ENCODE measurements at places on chromosomes 13 and 19.

GRCh38 chr19:51489113-51489512 is 10.8 kb downstream of the CEACAM18 start:
- DNase-seq, result no peak

DNA sequence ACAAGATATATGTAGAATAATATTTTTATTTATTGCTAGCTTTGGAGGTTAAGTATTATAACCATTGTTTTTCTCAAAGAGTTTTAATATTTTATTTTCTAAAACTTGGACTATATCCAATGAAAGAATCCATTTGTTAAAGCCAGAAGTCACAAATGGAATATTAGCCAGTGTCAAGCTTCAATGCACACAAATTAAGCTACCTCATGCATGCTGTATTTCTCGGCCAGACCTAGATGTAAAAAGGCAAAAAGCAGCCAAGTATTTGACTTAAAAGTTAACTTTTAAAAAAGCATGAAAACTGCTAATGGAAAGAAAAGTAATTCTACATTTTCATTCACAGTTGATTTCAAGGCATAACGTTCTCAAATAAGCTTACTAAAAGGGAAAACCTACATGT is 160.0 kb upstream of the ATXN8OS start:
- no peak for DNase-seq

GRCh38 chr13:106145997-106146864 is 389.2 kb downstream of the EFNB2 start:
- no peak for DNase-seq

DNA sequence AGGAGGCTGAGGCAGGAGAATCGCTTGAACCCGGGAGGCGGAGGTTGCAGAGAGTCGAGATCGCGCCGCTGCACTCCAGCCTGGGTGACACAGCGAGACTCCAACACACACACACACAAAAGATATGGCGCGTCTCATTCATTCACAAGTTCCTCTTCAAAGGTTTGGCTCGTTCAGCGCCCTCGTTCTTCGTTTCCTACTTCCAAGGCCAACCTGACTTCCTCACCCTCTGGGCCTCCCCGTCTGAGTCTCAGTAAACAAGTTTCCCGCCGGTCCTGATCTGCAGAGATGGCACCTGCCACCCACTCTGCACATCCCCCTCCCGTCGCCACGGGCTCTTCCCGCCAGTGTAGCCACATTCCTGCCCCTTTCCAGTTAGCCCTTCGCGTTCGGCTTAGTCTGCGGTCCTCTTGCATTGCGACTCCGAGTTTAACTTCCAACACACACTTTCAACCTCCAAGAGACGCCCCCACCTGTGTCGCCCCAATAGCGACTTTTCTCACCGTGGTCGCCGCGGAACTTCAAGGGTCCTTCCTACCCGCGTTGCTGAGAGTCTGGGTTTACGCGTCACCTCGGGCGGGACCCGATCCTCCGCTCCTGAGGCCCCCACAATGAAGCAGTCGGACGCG is 1.3 kb upstream of the BSG start:
- DNase-seq, result peak; percentile 60

DNA sequence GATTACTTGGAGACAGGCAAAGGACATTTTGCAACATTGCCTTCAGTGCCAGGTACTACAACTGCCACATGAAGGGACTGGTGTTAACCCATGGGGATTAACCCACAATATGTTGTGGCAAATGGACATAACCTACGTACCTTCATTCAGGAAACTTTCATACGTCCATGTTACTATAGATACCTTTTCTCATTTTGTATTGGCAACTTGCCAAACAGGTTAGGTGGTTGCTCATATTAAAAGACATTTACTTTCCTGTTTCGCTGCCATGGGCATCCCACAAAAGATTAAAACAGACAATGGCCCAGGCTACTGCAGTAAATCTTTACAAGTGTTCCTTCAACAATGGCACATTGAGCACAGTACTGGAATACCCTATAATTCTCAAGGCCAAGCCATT is 925.3 kb downstream of the SLITRK6 start:
- DNase-seq, result no peak

GRCh38 chr13:113931841-113932459 is 41.9 kb downstream of the C13orf46 start:
- no peak for DNase-seq

DNA sequence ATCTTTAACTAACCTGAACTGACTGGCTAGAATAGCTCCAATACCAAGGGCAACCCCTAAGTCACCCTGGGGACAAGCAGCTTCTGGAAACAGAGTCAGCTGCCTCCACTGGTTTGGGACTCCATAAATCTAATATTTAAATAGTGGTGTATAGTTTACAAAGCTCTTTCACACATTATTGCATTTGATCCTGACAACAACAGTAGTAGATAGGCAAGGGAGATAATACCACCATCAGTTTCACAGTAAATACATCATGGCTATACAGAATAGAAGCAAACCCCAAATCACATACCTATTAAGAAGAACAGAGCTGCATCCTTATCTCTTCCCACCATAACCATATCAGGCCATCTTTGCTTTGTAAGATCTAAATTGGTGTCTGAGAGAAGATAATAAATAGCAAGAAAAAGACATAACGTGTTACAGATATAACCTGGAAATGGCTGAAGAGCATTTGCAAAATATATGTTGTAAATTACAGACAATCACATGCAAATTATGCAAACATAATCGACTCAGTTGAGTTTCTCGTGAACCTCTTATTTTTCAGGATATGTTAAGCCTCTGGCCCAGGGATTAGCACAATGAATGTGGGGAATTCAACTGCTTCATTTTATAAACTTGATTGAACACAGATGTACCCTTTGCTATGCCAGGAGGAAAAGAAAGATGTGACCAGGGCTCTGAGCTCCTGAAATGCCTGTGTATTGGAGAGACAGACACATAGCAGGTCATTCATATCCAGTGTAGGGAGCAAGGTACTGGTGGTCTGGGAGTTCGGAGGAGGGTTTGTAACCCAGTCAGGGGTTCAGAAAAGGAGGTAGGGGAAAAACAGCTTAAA is 142.5 kb downstream of the SLC7A1 start:
- DNase-seq, result no peak

DNA sequence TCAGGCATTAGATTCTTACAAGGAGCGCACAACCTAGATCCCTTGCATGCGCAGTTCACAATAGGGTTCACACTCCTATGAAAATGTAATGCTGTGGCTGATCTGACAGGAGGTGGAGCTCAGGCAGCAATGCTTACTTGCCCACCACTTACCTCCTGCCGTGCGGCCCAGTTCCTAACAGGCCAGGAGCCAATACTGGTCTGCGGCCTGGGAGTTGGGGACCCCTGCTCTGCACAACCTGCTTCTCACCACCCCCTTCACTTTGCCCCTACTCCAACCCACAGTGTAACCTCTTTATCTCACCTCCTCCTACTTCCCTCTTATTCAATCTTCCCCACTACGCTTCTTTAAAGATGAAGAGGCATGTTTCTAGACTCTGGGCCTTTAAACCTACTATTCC is 240.2 kb downstream of the RGCC start:
- DNase-seq, result no peak

DNA sequence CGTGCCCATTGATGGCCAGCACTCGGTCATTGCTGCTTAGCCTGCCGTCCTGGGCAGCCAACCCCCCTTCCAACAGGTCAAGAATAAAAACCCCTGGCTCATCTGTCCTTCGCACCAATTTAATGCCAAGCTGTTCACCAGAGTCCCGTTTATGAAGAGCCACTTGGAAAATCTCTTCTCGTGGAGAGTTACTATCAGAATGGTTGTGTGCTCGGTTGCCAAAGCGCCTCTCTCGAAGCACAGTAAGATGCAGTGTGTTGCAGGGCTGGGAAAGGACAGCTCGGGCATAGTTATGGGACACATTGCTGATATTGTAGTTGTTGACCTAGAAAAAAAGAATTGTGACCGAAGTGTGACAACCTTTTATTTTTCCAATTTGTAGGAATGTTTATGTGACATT is 57.9 kb downstream of the LNX2 start:
- no peak for DNase-seq

- no peak for DNase-seq
Measured at GRCh38 chr13:98549728-98550317, 27.1 kb downstream of the STK24 start.

- peak; percentile 89 for DNase-seq
Measured at GRCh38 chr19:18224525-18225354, 1.5 kb downstream of the PDE4C start.

DNA sequence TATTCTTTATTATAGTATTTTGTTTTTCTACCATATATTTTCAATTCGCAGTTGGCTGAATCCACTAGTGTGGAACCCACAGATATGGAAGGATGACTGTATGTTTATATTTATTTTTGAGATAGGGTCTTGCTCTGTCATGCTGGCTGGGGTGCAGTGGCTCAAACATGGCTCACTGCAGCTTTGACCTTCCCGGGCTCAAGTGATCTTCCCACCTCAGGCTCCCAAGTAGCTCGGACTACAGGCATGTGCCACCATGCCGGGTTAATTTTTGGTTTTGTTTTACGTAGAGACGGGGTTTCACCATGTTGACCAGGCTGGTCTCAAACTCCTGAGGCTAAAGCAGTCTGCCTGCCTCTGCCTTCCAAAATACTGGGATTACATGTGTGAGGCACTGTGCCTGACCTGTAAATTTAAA is 9.6 kb downstream of the SLC35E1 start:
- DNase-seq, result no peak

GRCh38 chr13:25166306-25166705 is 5.8 kb downstream of the AMER2 start:
- no peak for DNase-seq

DNA sequence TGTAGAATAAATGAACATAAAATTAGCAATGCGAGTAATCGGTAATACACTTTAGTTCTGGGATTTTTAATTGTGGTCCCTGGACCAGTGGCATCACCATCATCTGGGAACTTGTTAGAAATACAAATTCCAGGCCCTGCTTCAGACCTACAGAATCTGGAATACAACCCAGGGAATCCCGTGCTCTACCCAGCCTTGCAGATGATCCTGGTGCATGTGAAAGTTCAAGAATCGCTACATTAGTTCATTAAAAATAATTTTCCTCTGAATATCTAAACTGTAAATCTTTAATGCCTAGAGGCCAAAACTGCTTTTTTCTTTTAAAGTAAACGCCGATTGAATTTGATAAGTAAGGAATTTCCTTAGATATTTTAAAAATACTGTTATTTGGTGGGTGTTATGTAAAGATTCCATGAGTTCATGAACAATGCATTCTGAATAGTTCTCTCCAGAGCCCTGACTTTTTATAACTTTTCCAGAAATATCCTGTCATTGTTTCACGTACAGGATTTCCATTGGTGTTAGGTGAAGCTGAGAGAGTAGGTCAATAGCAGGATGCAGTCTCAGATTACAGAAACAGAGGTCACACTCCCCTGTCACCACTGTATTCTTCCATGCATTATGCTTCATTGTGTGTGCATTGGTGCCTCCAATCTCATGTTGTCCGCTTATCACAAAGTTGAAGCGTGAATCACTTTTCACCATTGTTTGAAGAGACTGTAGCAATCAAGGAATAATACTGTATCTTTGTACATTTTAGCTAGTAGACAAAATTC is 596.5 kb upstream of the KLF12 start:
- no peak for DNase-seq

- peak; percentile 61 for DNase-seq
Measured at GRCh38 chr13:77325371-77325980, 1.4 kb downstream of the MYCBP2 start.

DNA sequence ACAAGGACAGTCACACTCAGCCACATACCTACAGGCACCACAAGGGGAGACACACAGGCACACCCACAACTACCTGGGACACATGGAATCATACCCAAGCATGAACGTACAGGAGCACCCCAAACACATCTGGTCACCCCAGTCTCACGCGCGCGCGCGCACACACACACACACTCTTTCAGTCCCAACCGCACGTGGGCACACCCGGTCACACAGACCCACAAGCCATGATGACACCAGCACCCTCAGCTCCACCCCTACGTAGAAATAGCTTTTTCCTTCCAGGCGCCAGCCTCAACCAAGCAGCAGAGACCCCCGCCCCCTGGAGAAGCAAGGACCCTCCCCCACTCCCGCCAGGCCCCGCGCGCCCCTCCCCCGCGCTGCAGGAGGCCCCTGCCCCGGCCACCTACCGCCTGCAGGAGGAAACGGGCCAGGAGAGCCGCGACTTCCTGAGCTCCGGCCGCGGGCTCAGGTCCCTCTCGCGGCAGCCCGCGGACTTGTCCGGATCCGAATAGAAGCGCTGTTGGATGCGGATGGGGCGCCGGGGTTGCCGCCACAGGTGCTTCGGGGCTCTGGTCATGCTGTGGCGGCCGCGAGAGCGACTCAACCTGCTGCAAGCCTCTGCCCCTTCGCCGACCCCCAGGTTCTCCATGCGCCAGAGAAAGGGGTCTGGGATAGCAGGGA is 6.4 kb upstream of the PDE4C start:
- DNase-seq, result peak; percentile 31

GRCh38 chr13:113013303-113013702 is 44.3 kb downstream of the MCF2L start:
- DNase-seq, result peak; percentile 75

GRCh38 chr19:17527326-17527725 is 15.9 kb downstream of the PGLS start:
- no peak for DNase-seq

DNA sequence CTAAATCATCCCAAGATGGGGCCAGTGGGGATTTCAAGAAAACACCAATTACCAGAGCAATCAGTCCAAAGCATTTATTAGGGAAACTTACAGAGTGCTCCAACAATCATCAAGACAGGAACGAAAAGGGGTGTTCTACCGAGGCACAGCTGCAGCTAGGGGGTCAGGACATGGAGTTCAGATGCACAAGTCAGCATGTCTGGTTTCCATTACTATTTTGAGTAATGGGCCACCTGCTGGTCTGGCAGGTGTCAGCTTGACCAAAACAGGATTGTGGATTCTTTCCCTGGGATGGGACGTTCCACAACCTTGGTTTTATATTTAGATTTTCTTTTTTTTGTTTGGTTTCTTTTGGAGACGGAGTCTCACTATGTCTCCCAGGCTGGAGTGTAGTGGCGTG is 3.9 kb upstream of the UBL5 start:
- DNase-seq, result no peak

DNA sequence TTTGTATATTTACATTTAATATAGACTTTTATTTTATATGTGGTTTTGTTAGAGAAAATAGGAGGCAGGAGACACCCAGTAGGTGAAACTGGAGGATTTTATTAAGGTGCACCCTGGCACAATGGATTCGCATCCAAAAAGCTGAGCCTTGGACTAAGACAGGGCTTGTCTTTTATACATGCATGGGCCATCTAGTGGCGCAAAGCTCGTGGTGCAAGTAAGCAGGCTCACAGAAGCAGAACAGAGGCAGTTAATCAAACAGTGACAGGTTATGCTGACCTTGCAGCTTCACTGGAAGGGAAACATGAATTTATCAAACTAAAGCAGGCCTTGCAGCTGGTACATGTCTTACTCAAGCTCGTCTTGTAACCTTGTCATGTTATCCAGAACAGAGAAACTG is 58.8 kb upstream of the ZNF681 start:
- DNase-seq, result no peak

- DNase-seq, result no peak
Measured at GRCh38 chr13:54018485-54018884, 989.9 kb downstream of the OLFM4 start.

- peak; percentile 60 for DNase-seq
Measured at GRCh38 chr19:3129112-3129511, 6.7 kb upstream of the GNA15 start.

All from NCI-H526 (cell line).